ENCODE measurements at places on chromosomes 11 and 22.
A peak's percentile ranks its signal among the peaks of the same experiment; 100 is the strongest.

DNA sequence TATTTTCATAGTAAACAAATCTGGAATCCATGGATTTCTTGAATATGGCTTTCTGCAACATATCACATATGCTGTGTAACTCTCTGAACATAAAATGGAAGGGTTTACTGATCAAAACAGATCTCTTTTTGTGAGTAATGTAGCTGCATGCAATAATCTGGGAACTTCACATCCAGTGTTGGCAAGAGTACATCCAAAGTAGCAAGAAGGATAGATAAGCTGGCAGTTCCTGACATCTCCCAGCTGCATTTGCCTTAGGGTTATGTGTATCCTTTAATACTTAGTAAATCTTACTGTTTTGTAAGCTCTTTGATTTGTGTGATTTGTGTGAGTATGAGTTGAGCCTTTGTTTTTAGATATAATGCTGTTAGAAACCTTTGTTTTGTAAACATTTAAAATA is 280.4 kb upstream of the CNTN5 start:
- DNase-seq = no peak

DNA sequence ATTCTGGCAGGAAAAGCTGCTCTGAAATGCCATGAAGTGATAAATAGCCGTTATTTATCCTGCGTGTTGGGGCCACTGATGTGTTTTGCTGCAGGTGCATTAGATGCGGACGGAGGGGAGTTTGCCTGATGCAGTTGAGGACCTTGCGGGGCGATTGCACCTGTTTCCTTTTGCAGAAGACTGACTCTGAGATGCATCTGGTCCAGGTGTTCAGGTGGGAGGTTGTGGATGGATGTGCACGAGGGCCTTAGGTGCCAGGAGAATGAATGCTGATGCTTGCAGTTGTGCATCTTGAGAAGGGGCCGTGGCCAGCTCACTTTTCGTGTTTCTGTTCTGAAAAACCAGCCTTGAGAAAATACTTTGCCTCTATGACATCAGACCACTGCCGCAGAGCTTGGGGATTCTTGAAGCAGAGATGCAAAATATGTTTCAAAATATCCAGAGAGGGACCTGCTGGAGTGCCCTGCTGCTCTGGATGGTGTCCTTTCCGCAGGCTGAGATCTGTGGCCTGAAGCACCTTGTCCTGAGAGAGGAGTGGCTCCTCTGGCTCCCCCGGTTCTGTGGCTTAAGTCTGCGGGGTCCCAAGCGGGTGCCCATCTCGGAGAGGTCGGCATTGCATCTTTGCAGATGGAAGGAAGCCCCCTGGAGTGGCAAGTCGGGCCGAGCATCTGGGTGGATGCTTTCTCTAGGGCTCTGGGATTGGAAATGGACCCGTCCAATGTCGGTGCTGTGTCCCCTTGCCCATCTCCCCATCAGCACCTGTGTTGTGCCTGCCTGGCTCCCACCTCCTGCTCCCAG is 1031.1 kb downstream of the TBC1D22A start:
- no peak for DNase-seq

GRCh38 chr11:71542879-71543777 is 5.1 kb upstream of the KRTAP5-9 start:
- no peak for DNase-seq

DNA sequence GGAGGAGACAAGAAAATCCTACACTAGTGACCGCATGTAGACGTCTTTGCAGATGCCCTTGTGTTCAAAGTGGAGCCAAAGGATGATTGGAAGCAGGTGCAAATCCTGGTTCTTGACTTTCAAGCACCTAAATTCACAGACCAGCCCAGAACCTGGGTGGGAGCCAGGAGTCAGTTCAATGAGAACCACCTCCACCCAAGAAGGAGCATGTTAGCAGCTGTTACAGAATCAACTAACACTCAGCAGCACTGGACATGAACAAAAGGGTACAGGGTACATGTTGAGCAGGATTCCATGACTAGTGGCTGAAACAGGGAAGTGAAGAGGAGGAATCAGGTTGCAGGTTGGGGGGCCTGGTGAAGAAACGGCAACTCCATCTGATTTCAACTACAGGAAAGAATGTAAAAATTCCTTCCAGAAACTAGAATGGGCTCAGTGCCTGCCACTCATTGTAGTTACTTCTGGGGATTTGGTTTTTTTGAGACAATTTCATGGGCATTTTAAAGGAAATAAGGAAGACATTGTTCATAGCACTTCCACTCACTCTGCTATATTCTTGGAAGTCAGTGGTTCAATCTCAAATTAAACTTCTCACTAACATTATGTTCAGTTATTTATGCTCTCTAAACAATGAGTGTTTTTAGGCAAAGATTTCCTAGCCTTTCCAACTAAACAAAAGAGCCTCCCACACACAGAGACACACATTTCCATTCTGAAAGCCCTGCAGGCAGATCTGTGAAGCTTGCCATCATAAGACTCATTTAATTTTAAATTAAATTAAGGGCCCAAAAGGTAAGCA is 173.3 kb downstream of the CADM1 start:
- DNase-seq = no peak

DNA sequence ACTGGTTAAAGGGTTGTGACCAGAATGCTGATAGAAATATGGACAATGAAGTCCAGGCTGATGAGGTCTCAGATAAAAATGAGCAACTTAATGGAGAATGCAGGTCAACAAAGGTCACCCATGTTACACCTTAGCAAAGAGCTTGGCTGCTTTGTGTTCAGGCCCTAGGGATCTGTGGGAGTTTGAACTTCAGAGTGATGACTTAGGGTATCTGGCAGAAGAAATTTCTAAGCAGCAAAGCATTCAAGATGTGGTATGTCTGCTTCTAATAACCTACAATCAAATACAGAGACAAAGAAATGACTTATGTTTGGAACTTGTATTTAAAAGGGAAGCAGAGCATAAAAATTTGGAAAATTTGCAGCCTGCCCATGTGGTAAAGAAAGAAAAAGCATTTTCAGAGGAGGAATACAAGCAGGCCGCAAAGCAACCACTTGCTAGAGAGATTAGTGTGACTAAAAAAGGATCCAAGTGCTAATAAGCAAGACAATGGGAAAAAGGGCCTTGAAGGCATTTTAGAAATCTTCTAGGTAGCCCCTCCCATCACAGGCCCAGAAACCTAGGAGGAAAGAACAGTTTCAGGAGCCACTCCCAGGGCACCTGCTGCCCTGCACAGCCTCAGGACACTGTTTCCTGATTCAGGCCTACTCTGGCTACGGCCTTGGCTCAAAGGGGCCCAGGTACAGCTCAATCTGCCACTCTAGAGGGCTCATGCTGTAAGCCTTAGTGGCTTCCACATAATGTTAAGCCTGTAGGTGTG is 41.3 kb downstream of the TNKS1BP1 start:
- DNase-seq = no peak

DNA sequence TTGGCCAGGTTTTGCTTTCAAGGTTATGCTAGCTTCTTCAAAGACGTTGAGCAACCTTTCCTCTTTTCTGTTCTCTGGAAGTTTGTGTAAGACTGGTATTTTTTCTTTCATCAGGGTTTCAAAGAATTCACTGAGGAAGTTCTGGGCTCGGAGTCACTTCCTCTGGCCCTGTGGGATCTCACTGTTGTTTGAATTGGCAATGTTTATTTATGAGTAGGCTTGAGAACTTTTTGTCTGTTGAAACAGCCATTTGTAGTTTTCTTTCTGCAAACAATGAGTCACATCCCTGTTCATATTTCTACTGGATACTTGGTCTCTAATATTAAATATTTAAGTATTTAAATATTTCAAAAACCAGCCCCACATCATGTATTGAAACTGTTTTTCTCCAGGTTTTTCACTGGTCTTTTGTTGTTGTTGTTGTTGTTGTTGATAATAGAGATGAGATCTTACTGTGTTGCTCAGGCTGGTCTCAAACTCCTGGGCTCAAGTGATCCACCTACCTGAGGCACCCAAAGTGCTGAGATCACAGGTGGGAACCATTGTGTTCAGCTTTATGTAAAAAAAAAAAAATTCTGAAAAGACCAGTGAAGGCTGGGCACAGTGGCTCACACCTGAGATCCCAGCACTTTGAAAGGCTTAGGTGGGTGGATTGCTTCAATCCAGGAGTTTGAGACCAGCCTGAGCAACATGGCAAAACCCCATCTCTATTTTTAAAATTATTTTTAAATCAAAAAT is 26.9 kb downstream of the SUSD2 start:
- no peak for DNase-seq

DNA sequence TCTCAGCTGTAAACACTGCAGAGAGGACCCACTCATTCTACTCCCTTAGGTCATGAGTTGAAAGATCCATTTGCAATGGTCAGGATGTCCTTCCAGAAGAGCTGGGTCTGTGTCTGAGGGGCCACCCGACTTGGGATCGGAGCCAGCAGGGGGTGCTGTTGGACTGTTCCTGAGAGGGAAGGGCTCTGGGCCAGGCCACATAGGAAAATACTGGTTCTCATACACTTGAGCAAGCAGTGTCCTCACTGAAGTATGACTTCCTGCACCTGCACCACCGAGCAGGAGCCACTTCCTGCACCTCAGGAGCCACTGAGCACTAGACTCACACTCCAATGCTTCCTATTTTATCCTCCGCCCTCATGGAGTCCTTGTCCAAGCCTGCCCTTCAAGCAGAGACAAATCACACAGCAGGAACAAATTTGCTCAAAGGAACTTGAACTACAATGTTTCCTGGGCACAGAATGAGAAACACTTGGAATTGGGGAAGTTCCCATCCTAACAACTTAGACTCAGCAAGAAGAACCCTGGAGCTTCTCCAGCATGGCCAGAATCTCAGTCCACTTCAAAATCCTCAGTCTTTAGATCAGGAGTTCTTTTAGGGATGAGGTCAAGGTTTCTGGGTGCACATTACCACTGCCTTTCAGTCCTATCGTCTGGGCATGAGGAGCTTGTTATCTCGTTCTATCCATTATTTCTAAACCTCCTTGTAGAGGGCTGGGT is 36.6 kb upstream of the VPREB1 start:
- DNase-seq = peak; percentile 24

GRCh38 chr11:119384332-119384731 is 2.8 kb upstream of the USP2 start:
- DNase-seq = no peak

- no peak for DNase-seq
Measured at GRCh38 chr11:92136797-92137196, 87.8 kb upstream of the FAT3 start.

GRCh38 chr22:24553597-24554312 is 1.2 kb downstream of the GUCD1 start:
- DNase-seq = no peak

DNA sequence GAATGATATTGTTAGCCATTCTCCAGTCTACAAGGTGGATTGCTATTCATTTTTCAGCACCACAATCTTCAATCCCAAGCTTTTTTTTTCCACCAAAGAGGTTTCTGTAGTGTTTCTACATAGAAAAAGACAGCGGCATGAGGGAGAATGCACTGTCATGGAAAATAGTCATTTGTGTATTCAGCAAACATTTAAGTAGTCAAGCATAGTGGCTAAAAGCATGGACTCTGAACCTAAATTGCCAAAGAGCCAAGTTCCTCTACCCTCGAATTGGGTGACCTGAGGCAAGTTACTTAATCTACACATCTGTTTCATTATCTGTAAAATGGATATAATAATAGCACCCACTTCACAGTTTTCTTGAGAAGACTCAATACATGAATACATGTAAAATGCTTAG is 14.2 kb downstream of the GAS2 start:
- no peak for DNase-seq

GRCh38 chr11:1317432-1317831 is 8.0 kb upstream of the TOLLIP start:
- DNase-seq = no peak

DNA sequence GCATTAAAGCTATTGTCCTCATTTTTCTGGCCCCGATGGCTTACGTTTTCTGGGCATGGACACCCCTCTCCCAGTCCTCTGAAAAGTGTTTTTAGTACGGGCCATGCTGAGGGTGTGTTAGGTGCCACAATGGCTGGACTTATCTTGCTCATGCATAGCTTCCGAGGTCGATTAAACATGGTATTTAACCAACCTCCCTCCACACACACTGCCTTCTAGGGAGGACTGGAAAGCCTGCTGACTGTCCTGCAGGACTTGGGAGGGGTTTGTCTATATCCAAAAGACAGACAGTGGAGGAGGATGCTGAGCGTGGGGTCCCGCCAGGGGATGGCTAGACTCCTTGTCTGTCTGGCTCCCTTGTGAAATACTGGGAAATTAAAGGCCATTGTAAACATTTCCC is 95.3 kb downstream of the FBXO7 start:
- DNase-seq = no peak

GRCh38 chr11:19800162-19800561 is 87.5 kb downstream of the NAV2 start:
- DNase-seq = no peak

- DNase-seq = no peak
Measured at GRCh38 chr11:27075192-27075591, 34.6 kb downstream of the BBOX1 start.

DNA sequence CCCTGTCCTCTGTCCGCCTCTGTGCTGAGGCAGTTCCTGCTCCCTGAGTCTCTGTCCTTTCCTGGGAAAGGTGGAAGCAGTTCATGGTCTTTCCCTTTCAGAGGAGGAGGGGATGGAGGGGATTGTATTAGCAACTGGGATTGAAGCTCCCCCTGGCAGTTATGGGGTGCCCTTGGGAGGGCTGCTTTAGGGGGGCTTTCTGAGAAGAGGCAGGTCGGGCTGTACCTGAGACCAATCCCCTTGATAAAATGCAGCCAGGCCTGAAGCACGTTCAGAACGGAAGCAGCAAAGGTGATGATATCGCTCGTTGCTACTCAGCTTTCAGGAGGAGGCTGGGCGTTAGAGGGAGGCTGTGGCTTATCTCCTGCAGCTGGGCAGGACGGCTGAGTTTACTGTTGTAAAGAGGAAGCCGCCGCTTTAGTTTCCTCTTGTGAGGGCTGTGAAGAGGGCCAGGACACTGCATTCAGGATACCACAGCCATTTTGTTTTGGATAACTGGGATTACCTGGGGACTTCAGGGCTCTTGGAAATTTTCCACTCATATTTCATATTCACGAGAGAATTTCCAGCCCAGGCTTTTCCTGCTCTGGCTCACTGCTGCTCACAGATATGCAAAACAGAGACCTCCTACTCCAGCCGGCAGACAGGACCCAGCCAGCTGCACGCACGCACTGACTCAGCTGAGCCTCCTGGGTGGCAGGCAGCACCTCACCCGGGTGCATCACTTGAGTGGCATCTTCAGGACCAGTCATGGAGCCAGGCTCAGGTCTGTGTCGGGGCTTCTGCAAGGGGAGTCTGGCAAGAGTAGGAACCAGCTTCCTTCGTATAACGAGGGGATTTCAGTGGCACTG is 798 bp downstream of the AMPD3 start:
- no peak for DNase-seq

DNA sequence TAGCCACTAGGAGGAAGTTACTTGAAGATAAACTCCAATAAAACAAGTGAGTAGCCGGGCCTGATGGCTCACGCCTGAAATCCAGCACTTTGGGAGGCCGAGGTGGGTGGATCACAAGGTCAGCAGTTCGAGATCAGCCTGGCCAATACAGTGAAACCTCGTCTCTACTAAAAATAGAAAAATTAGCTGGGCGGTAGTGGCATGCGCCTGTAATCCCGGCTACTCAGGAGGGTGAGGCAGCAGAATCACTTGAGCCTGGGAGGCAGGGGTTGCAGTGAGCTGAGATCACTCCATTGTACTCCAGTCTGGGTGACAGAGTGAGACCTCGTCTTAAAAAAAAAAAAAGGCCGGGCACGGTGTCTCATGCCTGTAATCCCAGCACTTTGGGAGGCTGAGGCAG is 34.0 kb upstream of the CLPB start:
- DNase-seq = no peak

Data from NCI-H2081 treated with DMSO at 0.1 percent for 48 hours (cell line).